ENCODE measurements at places on chromosomes 5 and 9.

DNA sequence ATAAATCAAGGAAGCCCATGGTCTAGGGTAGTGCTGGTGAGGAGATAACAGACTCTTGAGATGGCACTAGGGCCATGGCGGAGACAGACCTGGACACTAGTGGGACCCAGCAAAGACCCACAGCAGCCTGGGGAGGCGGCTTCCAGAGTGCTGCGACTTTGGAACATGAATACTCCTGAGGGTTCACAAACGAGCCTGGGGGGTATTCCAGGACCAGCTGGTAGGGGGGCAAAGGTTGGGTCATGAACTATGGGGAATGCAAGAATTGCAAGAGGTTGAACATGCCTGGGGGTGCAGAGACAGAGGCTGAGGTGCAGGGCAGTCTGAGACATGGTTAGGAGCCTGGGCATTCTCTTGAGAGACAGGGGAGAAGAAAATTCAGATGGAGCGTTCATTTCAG is 43.8 kb upstream of the SPTLC1 start:
- no peak for DNase-seq

DNA sequence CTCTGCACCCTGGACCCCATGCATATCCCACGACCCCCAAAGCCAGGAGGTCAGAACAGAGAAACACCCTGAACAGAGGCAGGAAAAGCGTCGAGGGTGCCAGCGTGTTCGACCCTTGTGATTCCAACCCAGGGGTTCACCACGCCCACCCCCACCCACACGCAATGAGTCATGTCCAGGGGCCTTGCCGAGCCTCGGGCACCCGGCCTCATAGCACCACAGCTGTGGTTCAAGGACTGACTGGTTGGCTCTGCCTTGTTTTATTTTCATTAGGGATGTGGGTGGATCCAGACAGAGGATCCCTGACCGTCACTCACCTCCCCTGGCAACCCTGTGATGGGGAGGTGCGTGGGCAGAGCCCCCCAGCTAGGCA is 9.5 kb upstream of the QSOX2 start:
- peak; percentile 23 for DNase-seq

GRCh38 chr9:137224830-137225694 is at the start of gene CYSRT1:
CYSRT1 (plus strand) TSS chr9:137225174; CDS start chr9:137225622, 448 bp downstream.
- no peak for DNase-seq

GRCh38 chr9:99594056-99594780 is 227.5 kb upstream of the NR4A3 start:
- no peak for DNase-seq

- no peak for DNase-seq
Measured at GRCh38 chr9:27489087-27489876, 34.8 kb upstream of the IFNK start.

- DNase-seq = no peak
Measured at GRCh38 chr9:1775230-1775629, 239.9 kb upstream of the SMARCA2 start.

- no peak for DNase-seq
Measured at GRCh38 chr9:4425319-4426045, 64.8 kb upstream of the SLC1A1 start.

GRCh38 chr9:83598487-83598886 is 24.5 kb upstream of the IDNK start:
- no peak for DNase-seq

GRCh38 chr9:26770821-26771220 is 121.8 kb downstream of the CAAP1 start:
- no peak for DNase-seq

- DNase-seq = peak; percentile 87
Measured at GRCh38 chr5:58259685-58260152, 200.2 kb downstream of the PLK2 start.

DNA sequence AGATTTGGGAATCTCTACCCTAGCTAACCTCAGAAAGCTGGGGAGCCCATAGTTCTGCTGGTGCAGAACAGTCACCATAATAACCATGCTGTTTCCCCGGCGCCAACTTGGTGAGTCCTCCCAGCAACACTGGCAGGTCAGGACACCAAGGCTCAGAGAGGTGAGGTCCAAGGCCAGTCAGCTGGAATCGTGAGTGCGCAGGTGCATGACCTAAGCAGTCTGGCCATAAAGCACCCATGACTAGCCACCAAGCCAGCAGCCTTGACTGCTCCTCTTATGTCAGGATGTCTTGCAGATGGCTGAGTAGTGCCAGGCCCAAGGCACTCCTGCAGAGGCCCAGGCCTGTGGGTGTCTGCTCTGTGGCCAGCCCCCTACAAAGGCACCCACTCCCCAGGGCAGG is 2.6 kb downstream of the RNF44 start:
- DNase-seq = no peak

Data from astrocyte of the spinal cord (primary cell).